ENCODE measurements at places on chromosomes 6 and 20.

DNA sequence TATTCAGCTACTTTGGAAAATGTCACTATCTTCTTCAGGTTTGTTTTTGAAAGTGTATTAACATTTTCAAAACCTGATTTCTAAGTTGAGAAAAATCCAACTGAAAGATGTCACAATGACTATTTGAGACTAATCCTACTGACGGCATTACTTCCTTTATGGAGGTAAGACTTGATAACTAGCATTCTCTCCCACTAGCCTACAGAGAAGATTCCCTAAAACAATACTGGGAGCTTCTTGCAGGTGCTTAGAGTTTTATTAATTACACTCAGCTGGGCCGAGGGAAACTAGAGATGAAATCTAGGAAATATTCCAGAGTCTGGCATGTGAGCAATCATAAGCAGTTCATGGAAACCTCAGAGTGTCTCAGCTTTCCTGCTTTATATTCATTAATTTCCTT, 114.0 kb downstream of the LCA5 start:
- no peak for DNase-seq

GRCh38 chr20:46010491-46011391, 2.0 kb downstream of the MMP9 start:
- no peak for DNase-seq

DNA sequence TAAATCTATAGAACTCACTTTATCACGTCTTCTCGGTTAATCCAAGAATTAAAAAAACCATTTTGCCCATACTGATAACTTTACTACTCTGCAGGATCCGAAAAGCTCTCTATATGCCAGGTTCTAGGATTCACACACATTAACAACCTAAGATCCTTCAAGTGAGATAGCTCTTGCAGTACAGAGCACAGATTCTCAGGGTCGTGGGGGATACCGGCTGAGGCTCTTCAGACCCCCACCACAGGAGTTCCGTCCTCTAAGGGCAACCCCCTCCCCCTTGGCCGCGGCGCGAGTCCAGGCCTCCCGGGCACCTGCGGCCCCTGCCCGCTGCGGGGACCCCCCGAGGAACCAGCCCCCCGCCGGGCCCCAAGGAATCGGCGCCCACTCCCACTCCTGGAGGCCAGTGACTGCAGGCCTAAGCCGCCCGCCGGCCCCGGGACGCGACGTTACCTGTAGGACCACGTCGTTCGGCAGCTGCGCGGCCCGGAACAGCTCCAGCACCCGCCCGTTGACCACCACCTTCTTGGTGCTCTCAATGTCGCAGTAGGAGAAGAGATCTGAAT, 892 bp downstream of the REPS1 start:
- DNase-seq = no peak

- peak; percentile 9 for DNase-seq
These were observed 517.6 kb downstream of the BTBD3 start for GRCh38 chr20:12435268-12435667.

DNA sequence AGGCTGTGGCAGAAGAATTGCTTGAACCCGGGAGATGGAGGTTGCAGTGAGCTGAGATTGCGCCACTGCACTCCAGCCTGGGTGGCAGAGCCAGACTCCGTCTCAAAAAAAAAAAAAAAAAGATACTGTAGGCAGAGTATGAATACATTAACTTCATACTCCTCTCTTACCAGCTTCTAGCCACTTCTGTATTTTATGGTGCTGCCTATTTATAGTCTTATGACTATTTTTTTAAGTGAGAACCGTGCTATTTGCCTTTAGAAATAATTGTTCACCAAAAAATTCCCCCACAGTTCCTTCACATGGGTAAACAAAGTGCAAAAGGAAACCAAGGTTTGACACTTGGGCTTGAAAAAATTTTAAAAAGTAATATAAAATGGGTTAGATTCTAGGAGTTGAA, 1.5 kb upstream of the SNRNP48 start:
- DNase-seq = no peak

- DNase-seq = no peak
These were observed 4.2 kb downstream of the PRSS16 start for GRCh38 chr6:27251606-27252251.

- DNase-seq = no peak
These were observed 45.5 kb upstream of the AFDN start for GRCh38 chr6:167781066-167781767.

GRCh38 chr6:158175111-158175510, 7.0 kb downstream of the GTF2H5 start:
- DNase-seq = no peak

DNA sequence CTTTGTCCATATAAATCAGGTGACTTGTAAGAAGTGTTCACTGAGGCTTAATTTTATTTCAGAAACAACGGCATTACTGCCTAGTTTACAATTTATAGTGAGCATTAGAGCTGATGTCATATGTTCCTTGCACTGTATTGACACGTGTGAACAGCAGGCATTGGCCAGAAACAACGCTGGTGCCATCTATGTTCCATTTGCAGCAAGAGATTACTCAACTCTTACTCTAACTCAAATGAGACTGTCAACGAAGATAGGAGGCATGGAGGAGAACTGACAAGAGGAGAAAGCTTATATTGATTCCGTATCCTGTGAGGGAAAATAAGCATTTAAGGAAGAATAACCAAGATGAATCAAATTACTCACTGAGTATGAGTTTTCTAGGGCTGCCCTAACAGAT, 48.4 kb downstream of the MTFR2 start:
- DNase-seq = peak; percentile 5

- no peak for DNase-seq
These were observed 28.4 kb downstream of the MAP3K5 start for GRCh38 chr6:136763716-136764516.

DNA sequence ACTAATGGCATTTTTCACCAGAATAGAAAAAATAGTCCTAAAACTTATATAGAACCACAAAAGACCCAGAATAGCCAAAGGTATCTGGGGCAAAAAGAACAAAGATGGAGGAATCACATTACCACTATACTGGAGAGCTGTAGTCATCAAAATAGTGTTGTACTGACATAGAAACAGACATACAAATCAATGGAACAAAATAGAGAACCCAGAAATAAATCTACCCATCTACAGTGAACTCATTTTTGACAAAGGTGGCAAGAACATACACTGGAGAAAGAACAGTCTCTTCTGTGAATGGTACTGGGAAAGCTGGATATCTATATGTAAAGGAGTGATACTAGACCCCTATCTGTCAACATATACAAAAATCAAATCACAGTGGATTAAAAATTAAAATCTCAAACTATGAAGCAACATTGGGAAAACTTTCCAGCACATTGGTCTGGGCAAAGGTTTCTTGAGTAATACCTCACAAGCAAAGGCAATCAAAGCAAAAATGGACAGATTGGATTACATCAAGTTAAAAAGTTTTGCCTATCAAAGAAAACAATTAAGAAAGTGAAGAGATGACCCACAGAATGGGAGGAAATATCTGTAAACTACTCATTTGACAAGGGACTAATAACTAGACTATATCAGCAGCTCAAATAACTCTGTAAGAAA, 120.5 kb downstream of the MEI4 start:
- no peak for DNase-seq

DNA sequence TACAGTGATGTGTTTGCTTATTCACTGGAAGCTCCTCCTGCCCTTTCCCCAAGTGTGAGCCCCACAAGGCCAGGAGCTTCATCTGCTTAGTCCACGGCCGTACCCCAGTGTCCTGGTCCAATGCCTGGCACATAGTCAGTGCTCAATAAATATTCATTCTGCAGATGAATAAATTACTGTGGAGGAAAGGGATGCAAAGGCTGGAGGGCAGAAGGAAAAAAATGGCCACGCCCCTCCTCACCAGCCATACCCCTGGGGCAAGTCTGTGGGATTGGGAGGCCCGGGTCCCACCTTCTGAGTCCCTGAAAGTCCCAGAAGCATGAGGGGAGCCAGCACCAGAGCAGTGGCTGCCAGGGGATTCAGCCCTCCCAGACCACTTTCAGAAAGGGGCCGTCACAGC, 65.5 kb downstream of the GRM4 start:
- DNase-seq = no peak

DNA sequence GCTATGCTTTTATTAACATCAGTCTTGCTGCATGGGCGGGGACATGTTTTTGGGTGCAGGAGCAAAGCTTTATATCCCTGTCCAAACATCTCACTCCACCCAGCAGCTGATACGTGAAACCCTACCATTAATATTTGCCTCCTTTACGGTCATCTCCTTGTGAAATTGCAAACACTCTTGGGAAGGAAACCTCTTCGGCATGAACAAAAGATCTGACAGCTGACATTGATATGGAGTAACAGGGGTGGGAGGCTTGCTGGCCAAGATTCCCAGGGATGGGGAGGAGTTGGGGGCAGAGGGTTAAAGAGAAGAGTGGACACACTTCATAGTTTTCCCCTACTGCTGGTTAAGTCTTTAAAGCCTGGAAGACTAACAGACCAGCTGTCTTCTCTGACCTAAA, 22.2 kb upstream of the VEGFA start:
- no peak for DNase-seq

- no peak for DNase-seq
These were observed 222.5 kb upstream of the LRFN2 start for GRCh38 chr6:40809627-40810026.

DNA sequence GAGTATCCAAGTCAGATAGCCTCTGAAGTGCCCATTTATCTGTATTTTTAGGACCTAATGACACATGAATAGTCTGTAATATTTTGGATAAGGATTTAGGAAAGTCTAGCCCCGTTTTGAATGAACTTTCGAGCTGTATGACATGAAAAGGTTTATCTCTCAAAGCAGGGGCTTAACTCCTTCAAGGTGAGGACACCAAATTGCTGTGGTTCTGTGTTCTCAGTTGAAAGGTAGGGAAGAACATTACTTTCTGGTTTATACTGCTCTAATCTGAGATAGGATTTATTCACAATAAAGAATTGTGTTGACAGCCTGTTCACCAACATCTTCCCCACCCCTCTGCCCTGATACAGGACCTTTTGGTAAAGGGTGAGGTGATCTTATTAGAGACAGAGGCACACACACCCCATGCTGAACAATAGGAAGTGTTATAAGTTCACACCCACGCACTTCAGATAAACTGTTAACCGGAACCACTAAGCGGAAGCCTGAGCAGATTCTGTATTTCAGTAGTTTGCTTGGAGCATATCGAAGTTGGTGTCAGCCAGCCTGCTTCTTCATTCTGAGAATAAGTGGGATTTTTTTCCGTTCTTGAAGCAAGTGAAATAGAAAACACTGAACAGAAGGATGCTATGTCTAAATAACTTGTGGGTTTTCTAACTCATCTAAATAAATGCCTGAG, 223.3 kb downstream of the TMEM242 start:
- DNase-seq = no peak

DNA sequence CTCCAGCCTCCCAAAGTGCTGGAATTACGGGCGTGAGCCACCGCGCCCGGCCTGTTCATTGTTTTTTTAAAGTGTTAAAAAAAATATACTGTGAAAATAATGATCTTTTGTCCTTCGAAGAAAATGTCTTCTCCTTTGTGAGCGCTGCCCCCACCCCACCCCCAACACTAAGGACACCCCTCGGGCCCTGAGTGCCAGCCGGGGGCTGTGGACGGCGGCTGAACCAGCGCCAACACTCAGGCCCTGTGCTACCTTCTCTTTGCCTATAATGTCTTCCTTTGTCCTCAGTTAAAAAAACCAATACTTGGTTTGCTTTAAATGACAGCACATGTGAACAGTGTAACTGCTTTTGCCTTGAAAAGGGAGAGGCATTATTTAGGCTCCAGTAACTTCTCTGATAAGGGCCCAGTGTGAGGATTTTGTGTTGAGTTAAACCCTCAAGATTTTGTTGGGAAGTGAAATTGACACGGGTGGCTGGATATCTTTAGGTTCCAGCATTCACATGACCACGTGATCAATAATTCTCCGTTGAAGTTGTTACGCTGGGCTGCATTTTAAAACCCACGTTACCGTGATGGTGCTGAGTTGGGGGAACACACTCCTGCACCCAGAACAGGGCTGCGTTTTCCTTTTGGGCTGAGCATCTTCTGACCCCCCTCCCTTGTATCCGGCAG, 9.5 kb upstream of the ADRM1 start:
- no peak for DNase-seq

GRCh38 chr20:3452690-3453089, 18.1 kb upstream of the ATRN start:
- DNase-seq = no peak

DNA sequence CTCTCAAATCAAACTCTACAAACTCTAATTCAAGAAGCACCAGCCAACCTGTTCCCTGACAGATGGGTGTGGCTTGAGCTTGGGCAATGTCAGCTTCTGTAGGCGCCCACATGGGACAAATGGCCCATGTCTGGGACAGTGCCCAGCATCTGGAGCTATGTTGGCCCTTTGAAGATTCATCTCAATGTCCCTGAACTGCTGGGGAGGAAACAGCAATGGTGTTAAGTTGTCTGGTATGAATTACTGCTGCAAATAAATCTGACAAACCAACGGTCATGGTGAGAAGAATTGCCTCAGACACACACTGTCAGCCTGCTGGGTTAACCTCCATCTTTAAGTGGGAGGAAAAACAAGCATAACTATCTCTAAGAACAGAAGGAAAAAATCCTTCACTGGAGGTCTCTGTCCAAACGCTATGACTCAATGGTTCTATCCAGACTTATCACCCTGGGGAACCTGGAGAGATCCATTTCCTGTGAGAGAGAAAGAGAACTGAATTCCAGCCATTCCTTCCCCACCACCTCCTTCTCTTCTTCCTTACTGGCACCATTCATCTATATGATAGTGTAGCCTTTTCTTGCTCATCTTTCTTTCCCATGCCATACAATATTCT, 274.9 kb downstream of the CDH26 start:
- no peak for DNase-seq

DNA sequence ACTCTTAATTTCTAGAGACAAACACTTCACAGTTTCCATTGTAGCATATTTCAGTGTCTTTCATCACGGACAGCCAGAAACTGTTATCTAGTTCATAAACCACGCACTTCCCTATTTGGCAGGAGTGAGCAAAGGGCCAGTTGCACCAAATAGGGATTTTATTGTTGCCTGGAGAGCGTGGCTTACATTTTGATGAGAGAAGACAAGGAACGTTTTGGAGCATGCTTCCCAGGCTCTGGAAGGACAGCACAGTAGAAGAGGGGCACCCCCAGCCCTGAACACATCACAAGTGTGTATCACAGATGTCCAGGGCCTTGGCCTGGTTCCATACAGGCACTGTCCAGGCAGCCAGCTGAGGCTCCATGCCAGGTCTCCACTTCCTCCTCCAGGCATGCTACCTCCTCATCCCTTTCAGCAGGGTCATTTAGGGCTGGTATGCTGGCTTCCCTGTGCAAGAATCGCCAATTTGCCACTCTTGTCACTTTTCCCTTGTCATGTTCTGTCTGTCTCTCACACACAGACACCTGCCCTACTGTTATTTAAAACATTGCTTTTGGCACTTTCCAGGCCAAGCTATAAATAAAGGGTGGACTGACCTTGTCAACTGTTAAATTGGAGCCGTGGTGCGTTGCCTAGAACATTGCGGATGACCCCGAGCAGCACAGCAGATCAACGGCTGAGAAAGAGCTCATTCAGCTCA, 235.0 kb upstream of the GMDS start:
- no peak for DNase-seq

DNA sequence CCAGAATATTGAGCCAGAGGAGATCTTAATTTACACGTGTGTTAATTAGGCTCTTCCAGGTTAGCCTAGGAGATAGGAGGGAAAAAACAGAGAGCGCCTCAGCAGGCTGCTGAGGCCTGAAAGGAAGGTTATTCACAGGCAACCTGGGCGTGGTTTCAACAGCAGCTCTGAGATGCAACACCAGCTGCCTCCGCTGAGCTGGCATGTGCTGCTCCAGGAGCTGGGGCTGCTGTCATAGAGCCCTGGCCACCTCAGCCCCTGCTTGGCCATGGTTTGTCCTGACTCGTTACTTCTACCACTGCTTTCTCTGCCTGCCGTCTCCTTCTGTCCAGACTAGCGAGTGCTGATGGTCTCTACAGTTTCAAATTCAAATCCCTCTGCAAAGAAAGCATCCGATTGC, 32.4 kb upstream of the RPP40 start:
- DNase-seq = peak; percentile 2

- DNase-seq = no peak
These were observed 39.6 kb downstream of the LAMA4 start for GRCh38 chr6:112214739-112215269.
